ENCODE measurements at places on chromosomes 3 and 15. TPM values are rescaled to one million over a fixed set of nuclear protein-coding genes. Genes with fewer than 3 reads are reported as not detected.

SAMMSON gene
- not detected for total RNA-seq

APH1B gene
- 4.5 TPM for total RNA-seq

ANKRD34C gene
- not detected for total RNA-seq

BAHD1 gene
- 13.1 TPM for total RNA-seq

CHRD gene
- total RNA-seq: 0.48 TPM

EPHB1 gene
- total RNA-seq: 0.08 TPM

EPHA3 gene
- total RNA-seq: 3.6 TPM

MEGF11 gene
- not detected for total RNA-seq

MED12L gene
- 1.5 TPM for total RNA-seq

TRIP4 gene
- 15.5 TPM for total RNA-seq

ABI3BP gene
- total RNA-seq: 26.7 TPM
